ENCODE measurements at places on chromosomes 4 and X.

DNA sequence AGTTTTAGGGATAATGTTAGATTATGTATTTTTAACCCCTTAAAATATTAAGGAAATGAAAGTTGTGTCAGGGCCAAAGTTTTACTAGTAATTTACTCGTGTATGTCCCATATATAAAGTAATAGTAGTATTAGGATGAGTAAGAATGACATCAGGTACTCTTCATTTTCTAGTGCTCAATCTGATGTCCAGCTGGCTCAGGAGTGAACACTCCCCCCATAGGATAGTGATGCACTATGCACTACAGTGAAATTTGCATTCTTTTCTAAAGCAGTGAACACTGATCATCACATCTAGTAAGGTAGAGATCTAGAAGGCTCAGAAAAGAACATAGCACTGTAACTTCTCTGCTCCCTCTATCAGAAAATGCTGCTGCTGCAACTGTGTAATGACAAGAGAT is 409.7 kb downstream of the GLUD2 start:
- DNase-seq, result no peak

- no peak for DNase-seq
Measured at GRCh38 chr4:13710246-13710885, 82.8 kb upstream of the BOD1L1 start.

GRCh38 chr4:99574530-99575324 is at the start of gene MTTP:
TSS of gene MTTP (plus strand) at chr4:99574824. CDS start at chr4:99574910, 86 bp downstream.
- DNase-seq, result no peak

DNA sequence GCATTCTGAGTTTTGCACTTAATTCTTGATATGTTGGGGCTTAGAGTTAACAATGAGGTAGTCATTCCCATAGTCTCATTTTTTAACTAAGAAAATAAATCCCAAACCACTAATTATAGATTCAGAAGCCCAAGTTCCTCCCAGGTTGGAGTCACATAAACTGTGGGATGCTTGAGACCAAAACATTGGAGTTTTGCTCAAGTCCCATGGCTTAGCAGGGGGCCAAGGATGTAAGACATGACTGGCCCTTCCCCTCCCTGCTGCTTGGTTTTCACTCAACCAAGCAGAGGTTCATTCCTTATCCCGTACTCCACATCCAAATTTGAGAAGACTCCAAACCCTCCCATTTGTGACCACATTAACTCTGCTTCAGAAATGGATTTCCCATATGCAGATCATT is 101.3 kb downstream of the LIMCH1 start:
- DNase-seq, result no peak

- DNase-seq, result no peak
Measured at GRCh38 chr4:161664740-161665139, 499.1 kb downstream of the FSTL5 start.

GRCh38 chrX:21998037-21998436 is 34.1 kb upstream of the PHEX start:
- DNase-seq, result no peak

DNA sequence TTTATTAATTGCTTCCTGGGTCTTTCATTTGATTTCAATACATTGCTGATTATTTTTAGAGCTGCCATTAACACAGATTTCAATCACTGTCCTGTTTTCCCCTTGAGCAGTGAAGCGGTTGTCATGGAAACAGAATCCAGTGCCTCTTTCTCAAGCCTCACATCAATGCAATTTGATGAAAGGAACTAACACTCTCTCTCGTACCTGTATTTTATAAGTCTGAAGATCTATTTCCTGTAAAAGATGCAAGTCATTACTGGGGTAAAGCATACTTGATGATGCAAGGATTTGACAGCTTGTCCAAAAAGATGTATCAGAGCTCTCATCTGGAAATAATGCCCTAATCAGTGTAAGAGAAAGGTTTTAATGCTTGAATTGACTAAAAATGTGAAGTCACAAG is 17.9 kb upstream of the GASK1B start:
- DNase-seq, result no peak

DNA sequence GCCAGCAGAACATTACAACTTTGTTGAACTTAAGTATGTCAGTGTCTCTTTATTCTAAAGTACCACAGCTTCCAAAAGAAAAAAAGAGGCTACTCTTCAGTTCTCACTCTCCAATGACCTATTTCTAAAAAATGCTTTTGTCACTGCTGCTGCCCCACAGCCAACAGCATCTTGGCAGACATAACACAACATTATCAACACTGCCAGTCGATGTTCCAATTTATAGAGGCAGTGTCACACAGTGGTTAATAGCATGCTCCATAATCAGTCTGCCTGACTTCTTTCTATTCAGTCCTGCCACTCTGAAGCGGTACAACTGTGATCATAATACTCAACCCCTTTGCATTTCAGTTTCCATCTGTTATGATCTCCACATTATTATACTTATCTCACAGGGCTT is 69.2 kb downstream of the PLS3 start:
- no peak for DNase-seq

GRCh38 chr4:7263166-7263565 is 70.8 kb downstream of the SORCS2 start:
- DNase-seq, result no peak

- DNase-seq, result peak; percentile 83
Measured at GRCh38 chrX:147899379-147900114, 12.2 kb upstream of the FMR1 start.

- peak; percentile 68 for DNase-seq
Measured at GRCh38 chrX:11341274-11342201, 48.3 kb downstream of the AMELX start.

DNA sequence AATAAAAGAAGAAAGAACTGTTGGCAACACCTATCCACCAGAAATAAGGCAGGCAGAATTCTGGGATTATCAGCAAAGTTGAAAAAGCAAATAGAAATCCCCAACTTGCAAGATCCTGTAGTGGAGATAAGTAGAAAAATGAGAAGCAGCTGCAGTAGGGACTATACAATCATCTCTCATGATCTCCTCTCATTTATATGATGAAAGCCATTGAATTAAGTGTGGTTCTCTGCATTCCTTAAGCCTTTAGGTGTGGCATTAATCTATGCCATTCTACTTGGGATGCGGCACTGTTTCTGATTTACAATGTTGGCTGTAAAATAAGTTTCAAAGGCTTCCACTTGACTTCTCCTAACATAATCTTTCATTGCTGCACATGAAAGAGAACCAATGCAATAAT is 869.8 kb downstream of the TRAM1L1 start:
- DNase-seq, result no peak

DNA sequence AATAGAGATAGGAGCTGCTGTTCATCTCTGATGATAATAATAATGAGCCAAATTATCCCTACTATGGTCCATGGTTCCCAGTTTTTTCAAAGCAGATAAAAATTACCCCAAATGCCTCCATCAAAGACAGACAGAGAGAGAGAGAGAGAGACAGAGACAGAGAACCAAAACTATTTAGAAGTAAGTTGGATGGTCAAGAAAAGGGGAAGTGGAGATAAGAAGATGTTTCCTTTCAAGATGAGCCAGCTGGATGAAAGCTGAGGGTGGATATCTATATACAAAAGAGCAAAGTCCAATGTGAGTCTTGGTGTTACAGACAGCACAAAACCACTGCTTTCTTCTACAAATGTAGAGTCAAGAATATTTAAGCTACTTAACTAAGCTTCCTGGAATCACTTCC is 173.9 kb downstream of the GRIA3 start:
- no peak for DNase-seq

GRCh38 chr4:138918169-138918869 is 97.3 kb upstream of the NOCT start:
- DNase-seq, result peak; percentile 32

DNA sequence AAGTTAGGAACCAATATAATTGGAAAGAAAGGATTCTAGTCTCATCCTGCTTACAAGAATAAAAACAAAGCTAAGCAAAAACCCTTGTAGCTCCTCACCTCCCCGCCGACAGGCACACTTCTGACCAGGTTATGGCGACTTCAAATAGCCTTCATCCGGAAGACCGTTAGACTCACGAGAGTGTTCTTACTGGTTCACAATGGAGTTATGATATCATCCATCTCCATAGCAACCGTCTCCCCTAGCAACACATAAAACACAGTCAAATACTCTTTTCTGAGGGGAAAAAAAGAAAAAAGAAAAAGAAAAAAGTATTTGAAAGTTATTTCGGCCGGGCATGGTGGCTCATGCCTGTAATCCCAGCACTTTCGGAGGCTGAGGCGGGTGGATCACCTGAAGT is at the start of gene IL13RA2:
Gene IL13RA2 (minus strand): TSS at position 162 of the 400 bp plus-strand sequence. CDS start 347 bp downstream, outside the sequence.
- no peak for DNase-seq

DNA sequence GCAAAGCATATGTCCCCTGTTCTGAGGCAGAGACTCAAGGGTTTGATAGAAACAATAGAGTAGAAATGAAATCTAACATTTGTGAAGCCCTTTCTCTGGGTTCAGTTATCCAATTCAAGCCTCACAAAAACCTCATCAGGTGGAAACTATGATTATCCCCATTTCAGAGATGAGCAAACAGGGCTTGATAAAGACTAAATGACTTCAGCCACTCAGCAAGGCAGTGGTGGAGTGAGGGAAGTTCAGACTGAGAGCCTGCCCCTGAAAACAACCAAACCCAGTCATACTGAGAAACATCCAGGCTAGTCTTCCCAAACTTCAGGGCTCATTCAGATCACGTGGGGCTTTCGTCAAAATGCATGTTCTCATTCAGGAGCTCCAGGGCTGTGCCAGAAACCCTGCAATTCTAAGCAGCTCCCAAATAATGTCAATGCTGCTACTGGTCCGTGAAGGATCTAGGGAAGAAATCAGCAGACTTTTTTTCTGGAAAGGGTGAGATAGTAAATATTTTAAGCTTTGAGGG is 109.6 kb upstream of the KIT start:
- no peak for DNase-seq

- no peak for DNase-seq
Measured at GRCh38 chr4:177374966-177375365, 65.3 kb downstream of the NEIL3 start.

GRCh38 chr4:158861281-158861680 is 92.5 kb downstream of the FNIP2 start:
- DNase-seq, result no peak

- DNase-seq, result no peak
Measured at GRCh38 chrX:106912864-106913263, 7.3 kb upstream of the CLDN2 start.

DNA sequence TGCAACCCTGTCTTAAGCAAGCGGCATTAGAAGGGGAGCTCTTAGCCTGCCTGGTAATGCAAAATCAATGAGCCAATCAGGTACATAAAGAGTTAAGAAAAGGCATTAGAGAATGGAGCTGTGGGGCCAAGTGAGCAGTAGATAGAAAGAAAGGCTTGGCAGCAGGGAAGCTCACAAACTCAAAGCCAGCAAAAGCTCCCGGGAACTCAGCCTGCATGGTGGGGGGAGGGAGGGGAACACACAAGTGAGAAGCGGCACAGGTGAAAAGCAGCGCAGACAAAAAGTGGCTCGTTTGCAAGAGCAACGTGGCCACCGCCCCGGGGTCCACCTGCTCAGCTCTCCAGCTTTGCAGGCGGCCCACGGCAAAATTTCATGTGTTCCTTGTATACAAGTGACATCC is 818.5 kb downstream of the FAM133A start:
- DNase-seq, result peak; percentile 0

GRCh38 chr4:25859429-25860148 is 3.2 kb downstream of the SEL1L3 start:
- DNase-seq, result peak; percentile 76

DNA sequence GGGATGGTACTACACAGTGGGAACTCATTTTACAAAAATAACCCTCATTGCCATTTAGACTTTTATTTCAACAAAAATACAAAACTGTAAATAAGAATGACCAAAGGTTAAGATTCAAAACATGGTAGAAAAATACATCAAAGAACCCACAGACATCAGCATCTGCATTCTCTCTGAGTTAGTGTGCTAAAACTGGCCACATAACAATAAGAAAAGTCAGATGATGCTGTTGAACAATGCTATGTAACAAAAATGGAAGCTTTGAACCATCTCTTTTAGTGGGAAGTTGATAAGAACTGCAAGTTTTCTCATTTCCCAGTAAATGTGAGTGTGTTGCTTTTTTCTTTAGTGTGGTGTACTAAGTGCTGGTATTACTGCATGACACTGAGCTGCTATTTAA is 888.4 kb upstream of the EPHA5 start:
- DNase-seq, result no peak

DNA sequence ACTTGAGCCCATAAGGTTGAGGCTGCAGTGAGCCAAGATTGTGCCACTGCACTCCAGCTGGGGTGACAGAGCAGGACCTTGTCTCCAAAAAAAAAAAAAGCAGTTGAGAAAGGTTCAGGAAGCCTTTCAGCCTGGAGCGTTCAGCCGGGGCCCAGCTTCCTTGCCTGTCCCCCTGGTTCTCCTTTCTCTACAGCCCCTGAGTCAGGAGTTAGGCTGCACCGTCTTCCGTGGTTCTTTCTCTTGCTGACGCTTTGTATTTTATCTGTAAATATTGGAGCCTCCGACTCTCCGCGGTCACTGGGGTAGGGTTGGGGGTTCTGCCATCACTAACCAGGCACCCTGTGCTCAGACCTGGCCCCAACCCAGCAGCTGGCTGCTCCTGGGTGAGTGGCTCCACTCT is 13.8 kb upstream of the UVSSA start:
- no peak for DNase-seq

DNA sequence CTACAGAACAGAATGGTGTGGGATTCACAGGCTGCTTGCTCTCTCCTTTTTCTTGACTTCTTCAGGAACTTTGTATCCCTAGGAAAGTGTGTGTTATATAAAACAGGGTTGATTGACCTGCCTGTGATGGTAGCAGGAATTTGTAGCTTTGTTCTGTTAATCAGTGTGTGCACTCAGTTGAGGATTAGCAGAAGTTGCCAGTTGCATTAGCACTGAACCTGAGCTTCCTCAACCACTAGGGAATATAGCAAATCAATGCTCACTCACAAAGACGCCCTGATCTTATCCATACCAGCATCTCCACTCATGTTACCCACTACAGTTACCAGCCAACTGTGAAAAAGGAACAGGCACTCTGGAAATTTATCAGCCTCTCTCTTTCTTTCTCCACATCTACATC is 319.1 kb upstream of the EMCN start:
- no peak for DNase-seq

DNA sequence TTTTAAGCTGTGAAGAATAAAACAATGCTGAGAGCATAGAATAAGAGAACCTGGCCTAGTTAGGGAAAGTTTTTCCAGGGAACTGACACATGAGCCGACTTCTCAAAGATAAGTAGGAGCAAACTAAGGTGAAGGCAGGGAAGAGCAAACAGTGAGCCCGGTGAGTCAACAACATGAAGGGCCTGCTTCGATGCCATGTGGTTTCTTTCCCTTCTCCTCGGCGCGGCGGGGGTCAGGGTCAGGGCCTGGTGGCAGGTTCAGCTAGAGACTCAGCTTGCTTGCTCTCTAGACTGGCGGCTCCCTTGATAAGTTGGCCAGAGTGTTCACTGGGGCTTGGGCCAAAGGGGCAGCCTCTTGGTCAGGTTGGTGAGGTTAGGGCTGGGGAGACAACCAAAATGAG is 81.1 kb downstream of the DLG3 start:
- no peak for DNase-seq

GRCh38 chrX:21728276-21728968 is 29.5 kb downstream of the SMPX start:
- no peak for DNase-seq

Measured in NCI-H69 (cell line).